CD4-positive, alpha-beta T cell treated with Interleukin-15 for 4 hours (primary cell): ENCODE measurements at places on chromosomes 1 and 21.
A peak's percentile ranks its signal among the peaks of the same experiment; 100 is the strongest.

DNA sequence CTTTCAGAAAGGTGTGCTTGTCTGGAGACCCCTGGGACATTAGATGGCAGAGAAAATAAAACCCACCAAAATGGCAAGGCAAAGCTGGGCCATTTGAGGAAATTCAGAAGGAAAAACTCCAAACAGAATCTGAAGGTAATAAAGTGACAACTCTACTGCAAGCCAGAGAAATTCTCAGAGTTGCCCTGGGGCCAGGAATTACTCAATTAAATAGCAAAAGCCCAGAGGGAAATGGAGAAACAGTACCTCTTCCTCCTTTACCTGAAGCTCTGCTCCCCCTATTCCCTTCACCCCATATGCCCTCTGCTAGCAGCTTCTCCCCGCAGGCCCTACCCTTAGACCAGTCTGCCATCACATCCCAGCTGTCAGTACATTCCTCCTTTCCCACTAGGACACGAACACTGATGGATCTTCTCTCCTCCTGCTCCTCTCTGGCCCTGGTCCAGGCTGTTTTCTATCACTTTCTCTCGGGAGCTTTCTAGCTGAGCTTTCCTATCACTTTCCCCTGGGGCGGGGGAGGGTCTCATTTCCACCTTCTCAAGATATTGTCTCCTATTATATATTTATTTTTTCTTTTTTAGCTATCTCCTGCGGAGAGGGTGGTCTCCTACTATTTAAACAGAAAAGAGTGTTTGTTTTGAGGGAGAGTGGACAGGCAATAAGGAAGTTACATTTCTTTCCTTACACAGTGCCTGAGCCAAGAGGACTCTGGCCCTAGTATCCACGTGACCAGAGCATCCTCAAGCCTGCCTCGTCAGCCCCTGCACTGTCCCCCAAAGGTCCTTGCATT is 47.7 kb upstream of the RBM15 start:
- no peak for DNase-seq

- peak; percentile 79 for DNase-seq
These were observed 36.2 kb upstream of the BTG2 start for GRCh38 chr1:203268901-203269653.

- no peak for DNase-seq
These were observed 366.8 kb upstream of the DPYD start for GRCh38 chr1:98287626-98288025.

- no peak for DNase-seq
These were observed 161.6 kb downstream of the LRRC40 start for GRCh38 chr1:70043804-70044203.

GRCh38 chr1:227449741-227450441 is 113.5 kb upstream of the ZNF678 start:
- DNase-seq, result no peak

DNA sequence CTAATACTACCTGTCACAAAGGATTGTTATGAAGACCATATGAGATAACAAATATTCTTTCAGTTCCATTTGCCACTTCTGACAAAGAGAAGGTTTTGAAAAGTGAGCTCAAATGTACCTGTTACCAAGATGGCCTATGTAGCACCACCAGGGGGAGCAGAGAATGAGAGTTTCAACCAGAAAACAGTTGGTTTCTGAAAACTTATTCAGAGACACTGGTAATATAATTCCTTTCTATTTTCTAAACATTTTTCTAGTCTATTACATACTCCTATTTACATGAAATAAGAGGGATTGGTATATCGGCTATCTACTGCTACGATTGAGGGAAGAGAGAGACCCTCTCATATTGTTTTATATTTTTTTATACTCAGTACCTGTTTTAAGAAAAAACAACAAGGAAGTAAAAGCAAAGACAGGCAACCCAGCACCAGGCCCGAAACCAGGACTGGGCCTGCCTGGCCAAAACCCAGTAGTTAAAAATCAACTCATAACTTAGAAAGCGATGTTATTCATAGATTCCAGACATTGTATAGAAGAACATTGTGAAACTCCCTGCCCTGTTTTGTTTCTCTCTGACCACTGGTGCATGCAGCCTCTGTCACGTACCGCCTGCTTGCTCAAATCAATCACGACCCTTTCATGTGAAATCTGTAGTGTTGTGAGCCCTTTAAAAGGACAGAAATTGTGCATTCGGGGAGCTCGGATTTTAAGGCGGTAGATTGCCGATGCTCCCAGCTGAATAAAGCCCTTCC is 48.3 kb downstream of the IL23R start:
- peak; percentile 39 for DNase-seq

- DNase-seq, result no peak
These were observed 137.9 kb upstream of the EDN2 start for GRCh38 chr1:41622402-41622801.

GRCh38 chr1:156281281-156281680 is 1.3 kb downstream of the SMG5 start:
- peak; percentile 13 for DNase-seq

GRCh38 chr21:45918835-45919447 is 62.6 kb upstream of the COL6A1 start:
- DNase-seq, result no peak

DNA sequence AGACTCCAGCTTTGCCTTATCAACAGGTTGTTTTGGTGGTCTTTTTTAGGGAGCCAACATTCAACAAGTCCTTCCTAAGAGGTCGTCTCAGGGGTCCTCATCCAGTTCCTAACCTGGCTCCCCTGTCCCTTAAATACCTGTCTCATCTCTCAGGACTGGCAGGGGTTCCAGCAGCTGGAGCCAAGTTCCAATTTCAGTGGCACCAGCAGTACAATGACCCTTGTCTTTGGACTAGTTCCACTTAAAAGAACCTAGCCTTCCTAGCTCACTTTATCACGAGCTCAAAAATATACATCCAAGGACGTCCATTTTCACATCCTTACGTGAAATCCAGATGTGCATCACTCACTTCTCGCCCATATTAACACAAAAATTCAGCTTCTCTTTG is 18.7 kb upstream of the TRAF3IP3 start:
- DNase-seq, result no peak

- no peak for DNase-seq
These were observed 4.6 kb downstream of the MYCL start for GRCh38 chr1:39896909-39897685.

GRCh38 chr1:186655876-186656275 is 24.3 kb downstream of the PTGS2 start:
- no peak for DNase-seq
